Heart right ventricle (tissue), 16 donors: ENCODE measurements at places on chromosomes 13 and 19.
A peak's percentile ranks its signal among the peaks of the same experiment; 100 is the strongest.

- peak; percentile 86 for DNase-seq
Observed at GRCh38 chr19:8208922-8209461, at the start of gene CERS4. Gene CERS4 (plus strand): TSS chr19:8209370. CDS start chr19:8251077, 41,707 bp downstream.

DNA sequence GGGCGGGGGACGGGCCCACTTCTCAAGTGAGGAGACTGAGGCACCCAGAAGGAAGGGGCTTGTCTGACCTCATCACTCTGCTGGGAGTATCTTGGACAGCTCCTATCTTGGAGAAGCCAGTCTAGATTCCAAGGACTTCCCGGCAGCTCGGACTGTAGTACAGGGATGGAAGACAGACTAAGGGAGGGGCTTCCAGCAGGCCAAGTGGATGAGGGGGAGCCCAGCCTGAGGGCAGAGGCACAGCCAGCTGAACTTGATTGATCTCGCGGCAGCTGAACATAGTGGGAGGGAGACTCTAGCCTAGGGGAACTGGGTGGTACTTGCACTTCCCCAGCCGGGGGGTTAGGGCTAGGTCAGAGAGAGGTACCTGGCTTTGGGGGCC, 711 bp downstream of the CILP2 start:
- DNase-seq = no peak

GRCh38 chr13:77514336-77514726, 21.2 kb upstream of the SCEL start:
- DNase-seq = no peak

- DNase-seq = no peak
Observed at GRCh38 chr13:53368948-53369347, 340.3 kb downstream of the OLFM4 start.

DNA sequence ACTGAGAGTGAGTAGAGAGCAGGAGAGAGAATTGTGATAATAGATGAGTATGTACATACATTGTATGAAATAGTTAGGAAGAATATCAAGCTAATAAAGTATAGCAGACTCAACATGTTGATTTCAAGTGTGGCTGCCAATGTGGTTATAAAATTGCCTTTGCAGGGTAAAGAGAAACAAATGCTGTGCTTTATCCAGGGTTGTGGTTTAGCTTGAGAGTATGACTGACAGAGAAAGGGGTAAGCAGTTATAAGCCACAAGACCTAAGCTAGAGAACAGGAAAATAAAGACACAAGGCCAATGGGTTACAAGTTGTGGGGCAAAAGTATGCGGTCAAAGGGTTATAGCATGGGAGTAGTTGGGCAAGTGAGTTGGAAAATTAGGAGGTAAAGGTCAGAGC, 1217.5 kb downstream of the DIAPH3 start:
- DNase-seq = no peak

GRCh38 chr13:72566526-72566925, 160.9 kb downstream of the MZT1 start:
- no peak for DNase-seq

DNA sequence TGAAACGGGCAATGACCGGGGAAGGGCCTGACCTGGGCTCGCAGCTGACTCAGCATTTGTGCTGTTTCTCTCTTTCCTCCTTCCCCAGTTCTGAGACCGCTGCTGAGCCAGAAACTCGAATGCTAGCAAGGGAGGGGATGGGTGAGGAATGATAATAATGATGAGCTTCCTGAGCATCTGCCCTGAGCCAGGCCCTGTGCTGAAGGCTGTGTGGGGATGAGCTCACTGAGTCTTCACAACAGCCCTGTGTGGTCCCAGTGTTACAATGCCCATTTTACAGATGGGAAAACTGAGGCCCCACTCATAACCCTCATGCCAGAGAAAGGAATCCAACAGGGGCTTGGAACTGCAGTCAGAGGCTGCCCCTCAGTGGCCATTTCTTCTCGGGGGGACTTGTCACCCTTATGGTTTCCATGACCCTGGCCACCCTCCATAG, 8.1 kb downstream of the SULT2B1 start:
- DNase-seq = no peak

DNA sequence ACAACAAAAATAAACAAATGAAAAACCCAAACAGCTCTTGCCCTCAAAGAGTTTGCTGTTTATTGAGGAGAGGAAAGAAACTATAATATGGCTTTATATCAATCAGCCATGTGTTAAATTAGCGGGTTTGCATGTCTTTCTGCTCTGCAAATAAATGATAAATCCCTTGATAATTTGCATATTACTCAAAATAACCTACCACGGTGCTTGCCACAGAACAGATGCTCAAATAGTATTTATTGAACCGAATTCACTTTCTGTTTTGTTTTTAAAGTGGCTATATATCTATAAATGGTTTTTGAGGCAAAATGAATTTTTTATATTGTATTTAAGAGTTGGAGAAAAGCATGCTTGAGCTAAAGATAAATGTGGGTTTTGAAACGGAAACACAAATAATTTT, 428.1 kb downstream of the ITGBL1 start:
- DNase-seq = no peak

- DNase-seq = no peak
Observed at GRCh38 chr13:71169180-71169579, 697.8 kb downstream of the DACH1 start.

GRCh38 chr13:73703606-73704005, 430.6 kb downstream of the KLF12 start:
- DNase-seq = no peak

GRCh38 chr13:41751277-41751676, 209.6 kb downstream of the VWA8 start:
- peak; percentile 35 for DNase-seq

GRCh38 chr13:38980750-38981078, 9.9 kb downstream of the STOML3 start:
- no peak for DNase-seq

DNA sequence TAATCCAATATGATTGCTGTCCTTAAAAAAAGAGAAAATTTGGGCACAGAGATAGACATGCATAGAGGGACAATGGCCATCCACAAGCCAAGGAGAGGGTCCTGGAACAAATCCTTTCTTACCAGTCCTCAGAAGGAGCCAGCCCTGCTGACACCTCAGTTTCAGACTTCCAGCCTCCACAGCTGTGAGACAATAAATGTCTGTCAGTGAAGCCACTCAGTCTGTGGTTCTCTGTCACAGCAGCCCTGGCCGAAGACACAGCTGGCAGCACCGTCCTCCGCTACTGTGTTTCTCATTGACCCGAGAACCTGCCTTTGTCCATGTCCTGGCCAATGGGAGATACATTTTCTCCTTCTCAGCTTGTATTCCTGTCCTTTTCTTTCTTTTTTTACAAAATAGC, 207.9 kb downstream of the TM9SF2 start:
- no peak for DNase-seq

DNA sequence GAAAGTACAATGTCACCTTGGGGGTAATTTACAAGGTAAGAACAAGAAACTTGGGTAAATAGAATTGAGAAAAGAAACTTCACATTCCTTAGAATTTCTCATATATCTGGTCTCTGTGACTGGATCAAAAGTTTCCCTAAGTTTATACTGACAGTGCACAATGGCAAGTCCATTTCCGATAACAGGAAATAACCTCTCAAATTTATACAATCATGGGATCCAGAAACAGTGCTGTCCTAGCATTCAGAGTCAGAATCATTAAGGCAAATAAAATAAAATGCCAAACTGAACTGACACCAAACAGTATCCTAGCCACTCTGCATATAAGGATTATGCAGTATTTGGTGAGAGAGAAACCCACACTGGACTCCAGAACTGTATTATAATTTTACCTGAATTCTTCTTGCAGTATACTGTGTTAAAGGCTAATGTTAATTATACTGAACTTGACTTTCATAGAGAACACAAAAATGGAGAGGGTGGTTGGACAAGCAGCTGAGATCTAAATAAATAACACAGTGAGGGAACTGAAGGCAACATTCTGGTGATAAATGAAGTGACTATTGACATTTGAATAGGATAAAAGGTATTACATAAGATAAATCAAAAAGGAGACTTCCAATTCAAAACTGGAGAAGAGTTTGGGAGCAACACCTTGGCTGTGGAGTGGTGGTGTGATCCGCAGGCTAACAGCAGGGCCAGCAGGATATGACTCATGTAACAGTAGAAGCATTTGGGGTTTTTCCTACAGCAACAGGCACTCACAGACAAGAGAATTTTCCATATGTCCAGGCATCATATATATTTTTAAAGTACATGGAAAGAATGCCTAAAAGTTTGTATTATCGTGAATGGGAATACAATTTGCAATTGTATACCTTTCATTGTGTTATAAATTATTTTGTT, 932.5 kb upstream of the MIR17HG start:
- DNase-seq = no peak

DNA sequence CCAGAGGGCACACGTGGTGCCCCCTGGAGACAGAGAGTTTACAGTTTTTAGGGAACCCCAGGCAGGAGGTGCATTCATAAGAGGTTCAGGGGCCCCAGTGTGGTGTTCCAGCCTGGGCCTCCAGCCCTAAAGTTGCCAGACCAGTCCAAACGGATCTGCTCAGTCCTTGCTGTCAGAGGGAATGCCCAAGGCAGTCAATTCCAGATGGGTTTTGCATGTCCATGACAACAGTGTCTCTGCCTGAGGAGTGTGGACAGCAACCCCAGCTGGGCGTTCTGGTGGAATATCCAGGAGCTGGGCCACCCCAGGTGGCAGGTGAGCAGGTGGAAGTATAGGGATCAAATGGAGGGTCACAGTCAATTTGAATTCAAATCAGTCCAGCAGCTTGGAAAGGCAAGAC, 25.3 kb downstream of the FBXO27 start:
- DNase-seq = no peak

DNA sequence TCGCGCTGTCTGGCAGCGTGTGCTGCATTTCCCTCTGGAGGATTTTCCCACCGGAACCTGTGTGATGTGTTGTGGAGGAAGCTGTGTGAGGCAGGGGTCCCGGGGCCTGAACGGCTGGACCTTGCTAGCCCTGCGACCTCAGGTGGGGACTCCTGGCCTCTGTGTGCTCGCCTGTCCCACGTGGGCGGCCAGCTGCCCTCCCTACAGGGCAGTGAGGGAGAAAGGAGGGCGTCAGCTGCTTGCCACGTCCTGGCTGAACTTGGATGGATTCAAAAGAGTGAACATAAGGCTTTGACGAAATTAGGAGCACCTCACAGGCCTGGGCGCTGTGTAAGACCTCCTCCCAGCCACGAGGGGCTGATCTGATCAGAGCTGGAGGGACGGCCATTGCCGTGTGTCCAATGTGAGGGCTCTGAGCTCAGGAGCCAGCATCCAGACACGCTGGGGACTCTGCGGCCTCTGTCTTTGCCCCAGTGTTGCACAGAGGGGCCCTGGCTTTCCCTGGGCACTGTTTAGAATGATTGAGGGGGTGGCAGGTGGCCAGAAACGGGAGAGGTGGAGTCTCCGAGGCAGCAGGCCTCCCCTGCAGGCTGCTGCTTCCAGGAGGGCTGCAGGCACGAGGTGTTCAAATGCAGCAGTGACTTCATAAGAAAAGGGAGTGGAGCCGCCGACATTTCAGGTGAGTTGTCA, 13.0 kb downstream of the TFDP1 start:
- no peak for DNase-seq

GRCh38 chr19:294341-294945, 3.2 kb upstream of the PLPP2 start:
- DNase-seq = no peak

DNA sequence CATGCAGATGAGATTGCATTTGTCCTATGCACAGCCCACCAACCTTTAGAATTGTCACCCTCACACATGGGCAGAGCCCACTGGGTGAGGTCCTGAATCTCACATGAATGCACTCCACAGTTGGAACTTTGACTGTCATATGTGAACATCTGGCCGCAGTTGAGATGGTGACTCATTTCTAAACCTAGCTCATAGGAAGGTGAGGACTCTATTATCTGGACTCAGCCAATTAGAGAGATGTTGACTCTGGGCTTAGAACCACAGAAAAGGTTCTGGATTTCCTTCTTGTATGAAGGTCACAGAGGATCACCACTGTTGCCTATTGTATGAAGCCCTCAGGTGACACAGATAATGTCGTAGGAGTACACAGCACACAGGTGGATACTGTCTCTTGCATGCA, 25.6 kb upstream of the ZNF681 start:
- no peak for DNase-seq

DNA sequence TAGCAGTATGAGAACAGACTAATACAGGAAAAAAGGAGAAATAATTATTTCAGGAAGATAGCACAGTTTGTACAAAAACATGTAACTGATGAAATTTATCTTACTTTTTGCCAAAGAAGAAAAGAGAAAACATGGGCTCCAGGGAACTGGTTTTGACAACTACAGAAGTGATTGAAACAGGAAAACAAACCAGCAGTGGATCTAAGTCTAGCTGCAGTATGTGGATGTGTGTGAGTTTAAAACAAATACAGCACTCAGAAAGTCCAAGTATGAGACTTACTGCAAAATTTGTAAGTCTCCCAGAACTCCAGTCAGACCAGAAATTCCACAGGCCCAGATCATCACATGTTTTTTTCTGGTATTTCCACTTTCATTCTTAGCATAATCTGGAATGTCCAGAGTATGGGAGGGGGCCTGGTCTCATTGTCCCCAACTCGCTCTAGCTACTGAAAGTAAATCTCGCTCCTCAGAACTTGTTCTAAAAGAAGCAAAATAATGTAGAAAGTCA, 259.5 kb downstream of the NHLRC3 start:
- no peak for DNase-seq

DNA sequence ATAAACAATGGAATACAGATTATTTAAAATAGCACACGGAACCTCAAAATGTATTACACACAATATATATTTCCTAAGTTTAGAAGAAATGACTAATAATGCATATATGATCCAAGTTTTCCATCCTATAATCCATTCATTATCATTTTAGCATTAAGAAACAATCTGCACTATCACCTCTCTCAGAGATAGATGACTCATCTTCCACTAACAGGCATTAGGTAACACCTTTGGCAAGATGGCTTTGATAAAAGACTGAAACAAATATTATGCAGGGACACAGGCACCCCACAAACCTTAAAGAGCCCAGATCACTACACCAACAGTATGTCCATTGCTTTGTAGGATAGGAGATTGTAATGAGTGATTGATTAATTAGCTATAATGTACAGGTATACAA, 4.1 kb downstream of the ENOX1 start:
- DNase-seq = no peak

DNA sequence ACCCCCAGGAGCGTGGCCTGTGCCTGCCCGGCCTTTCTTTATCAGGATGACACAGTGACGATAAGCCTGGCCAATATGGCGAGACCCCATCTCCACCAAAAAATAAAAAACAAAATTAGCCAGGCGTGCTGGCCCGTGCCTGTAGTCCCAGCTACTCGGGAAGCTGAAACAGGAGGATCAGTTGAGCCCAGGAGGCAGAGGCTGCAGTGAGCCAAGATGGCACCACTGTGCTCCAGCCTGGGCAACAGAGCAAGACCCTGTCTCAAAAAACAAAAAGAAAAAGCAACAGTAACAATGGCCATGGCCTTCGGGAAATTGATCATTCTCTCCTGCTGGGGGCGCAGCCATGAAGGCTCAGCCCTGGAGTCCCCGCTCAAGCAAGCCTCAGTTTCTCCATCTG, 11.1 kb downstream of the PEX11G start:
- DNase-seq = no peak
